Natural killer cell (primary cell): ENCODE measurements at places on chromosomes 1 and 21. TPM values are rescaled to one million over a fixed set of nuclear protein-coding genes. Genes with fewer than 3 reads are reported as not detected.

- DNase-seq, result no peak
These were observed 50.6 kb upstream of the LYPLAL1 start for GRCh38 chr1:219123036-219123435.

- no peak for DNase-seq
These were observed 61.8 kb upstream of the ETS2 start for GRCh38 chr21:38743772-38744529.

MMEL1 gene
- total RNA-seq, result 1.3 TPM

DNA sequence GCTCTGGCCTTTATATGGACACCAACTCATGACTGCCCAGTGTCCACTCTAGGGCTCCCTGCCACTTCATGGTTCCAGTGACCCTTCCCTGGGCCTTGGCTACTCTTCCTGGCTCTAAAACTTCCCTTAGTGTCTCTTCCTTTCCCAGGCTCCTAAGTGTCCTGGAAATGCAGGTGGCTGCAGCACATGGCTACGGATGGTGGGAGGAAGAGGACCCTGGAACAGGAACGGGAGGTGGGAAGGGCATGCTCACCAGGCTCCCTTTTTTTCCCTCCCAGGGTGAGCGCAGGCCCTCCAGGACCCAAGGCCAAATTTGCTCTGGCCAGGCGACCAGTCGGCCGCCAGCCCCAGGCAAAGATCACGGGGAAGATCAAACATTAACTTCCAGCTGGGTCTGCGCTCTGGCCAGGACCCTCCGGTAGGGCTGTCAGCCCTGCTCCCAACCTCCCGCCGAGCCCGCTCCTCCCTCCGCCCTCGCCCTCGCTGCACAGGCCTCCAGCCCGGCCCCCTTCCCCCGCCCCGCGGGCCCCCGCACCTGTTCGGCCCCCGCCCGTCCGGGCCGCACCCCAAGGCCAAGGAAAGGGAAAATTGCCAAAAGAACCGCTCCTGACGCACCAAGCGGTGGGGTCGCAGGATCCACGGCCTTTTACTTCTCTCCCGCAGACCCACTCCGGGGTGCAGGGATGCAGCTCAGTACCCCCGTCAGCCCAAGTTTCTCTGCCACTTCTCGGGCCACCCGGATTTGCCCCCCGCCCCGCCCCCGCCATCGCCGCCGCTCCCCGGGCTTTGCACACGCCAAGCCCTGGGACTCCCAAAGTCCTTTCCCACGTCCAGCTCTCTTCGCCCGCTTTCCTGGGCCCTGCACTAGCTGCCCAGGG lies 894 bp downstream of the TCEA3 start:
- DNase-seq, result peak; percentile 25

DNA sequence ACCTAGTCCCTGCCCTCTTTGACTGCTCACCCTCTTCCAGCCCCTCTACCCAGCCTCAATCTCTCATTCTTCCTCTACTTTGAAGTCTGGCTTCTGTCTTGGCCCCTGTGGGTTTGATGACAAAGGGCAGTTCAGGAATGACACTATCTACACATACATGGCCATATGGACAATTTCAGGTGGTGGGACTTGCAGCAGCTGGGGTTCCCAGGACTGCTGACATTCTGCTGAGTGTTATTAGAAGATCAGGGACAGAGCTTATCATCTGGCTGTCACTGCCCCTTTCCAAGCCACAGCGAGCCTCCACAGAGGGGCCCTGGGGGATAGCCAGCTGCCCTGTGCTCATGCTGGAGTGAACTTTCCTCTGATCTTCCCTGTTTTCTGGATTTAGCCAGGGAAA lies 97.4 kb upstream of the IPO9 start:
- DNase-seq, result no peak

GRCh38 chr1:78075621-78076020 lies 29.9 kb downstream of the GIPC2 start:
- DNase-seq, result no peak

TNFRSF4 gene
- total RNA-seq, result 26.5 TPM

- no peak for DNase-seq
These were observed 850.0 kb downstream of the LTN1 start for GRCh38 chr21:28142697-28143096.

ETNK2 gene
- total RNA-seq, result 5.1 TPM

SLC6A9 gene
- total RNA-seq, result not detected

- no peak for DNase-seq
These were observed 679.6 kb downstream of the USP25 start for GRCh38 chr21:16409352-16409751.

GRCh38 chr1:116326486-116326885 lies 46.6 kb upstream of the ATP1A1 start:
- DNase-seq, result no peak

- no peak for DNase-seq
These were observed 25.4 kb downstream of the CFAP57 start for GRCh38 chr1:43197343-43198127.

CLCA4 gene
- not detected for total RNA-seq

OR2L3 gene
- not detected for total RNA-seq
